ENCODE measurements at places on chromosomes 5 and 9.

DNA sequence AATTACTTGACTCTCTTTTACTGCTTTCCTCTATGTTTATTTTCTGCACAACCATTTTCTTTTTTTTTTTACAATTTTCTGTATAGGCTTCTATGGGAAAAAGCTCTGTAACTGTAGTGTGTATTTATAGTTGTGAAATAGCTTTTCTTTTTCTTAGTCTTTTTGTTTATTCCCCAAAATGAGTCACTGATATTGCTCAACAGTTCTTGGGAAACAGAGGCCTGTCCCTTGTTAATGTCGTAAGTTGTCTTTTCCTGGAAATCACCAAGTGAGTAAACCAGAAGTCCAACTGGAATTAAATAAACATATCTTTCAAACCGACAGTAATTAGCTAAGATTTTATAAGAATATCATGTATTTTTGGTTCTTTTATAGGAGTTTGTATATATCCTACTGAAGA is 325.1 kb upstream of the PRR16 start:
- peak; percentile 15 for DNase-seq

DNA sequence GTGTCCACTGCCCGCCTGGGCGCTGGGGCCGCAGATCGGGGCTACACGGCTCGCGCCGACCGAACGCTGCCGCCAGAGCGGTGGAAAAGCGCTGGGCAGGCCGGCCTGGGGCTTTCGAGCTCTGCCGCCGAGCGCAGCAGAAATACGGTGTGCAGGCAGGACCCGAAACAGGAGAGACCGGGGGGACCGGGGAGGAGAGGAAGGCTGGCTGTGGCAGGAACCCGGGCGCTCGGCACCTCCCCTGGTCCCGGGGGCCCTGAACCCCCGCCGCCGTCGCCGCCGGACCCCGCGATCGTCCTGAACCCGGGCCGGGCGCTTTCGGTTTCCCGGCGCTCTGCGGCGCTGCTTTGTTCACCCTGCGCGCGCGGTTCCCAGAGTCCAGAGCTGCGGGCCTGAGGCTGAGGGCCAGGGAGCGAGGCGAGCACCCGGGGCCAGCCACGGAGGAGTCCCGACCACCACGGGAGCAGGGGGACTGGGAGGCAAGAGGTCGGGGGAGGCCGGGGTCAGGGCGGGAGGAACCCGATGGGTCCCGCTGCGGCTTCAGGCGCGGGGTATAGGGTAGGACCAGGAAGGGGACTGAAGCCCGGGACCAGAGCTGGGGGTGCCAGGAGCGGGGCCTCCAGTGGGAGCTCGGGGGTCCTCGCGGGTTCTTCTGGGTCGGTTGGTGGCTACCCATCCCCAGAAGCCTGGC is 12.0 kb downstream of the IRX2 start:
- DNase-seq = peak; percentile 79

DNA sequence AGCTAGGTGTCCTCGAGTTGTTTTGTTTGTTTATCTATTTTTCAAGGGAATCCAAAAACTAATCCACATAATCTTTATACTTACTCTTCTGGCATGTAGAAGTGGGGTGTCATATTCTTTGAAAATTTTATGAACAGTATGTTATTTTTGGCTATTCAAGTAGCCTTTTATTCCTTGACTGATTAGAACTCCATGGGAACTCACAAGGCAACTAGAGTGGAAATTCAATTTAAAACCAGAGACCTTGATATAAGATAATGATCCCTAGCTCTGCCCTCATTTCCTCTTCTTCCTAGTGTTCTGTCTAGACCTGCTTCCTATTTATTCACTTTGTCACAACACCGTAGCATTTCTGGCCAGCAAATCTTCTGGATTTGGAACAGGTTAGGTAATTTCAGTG is 1123.7 kb upstream of the C9orf72 start:
- DNase-seq = no peak

DNA sequence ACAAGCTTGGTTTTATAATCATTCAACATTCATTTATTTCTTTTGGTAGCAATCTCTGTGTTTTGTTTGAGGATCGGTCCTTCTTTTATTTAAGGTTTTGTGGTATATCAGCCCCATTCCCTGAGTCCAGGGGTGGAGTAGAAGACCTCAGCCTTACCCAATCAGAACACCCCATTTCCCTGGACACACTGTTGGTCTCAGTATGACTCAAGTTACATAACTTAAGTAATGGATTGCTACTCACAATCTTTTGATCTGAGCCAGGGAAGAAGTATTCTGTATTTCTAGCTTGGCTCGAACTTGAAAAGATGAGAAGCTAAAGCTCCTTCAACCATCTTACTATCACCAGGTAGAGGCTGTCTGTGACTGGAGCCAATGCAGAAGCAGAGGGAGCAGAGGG is 175.2 kb upstream of the HAPLN1 start:
- DNase-seq = no peak

DNA sequence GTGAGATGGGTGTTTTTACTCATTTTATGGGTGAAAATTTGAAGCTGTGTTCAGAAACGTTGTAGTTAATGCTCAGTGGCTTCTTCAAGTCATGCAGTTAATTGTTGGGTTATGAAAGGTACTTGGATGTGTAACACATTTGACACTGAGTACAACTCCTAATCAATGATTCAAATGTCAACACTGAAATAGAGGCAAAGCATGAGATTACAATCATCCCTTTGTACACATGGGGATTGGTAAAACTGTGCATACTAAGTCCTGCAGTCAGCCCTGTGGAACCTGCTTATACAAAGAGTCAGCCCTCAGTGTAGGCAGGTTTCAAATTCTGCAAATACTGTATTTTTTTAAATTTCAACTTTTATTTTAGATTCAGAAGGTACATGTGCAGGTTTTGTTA is 3.3 kb downstream of the ABLIM3 start:
- no peak for DNase-seq

DNA sequence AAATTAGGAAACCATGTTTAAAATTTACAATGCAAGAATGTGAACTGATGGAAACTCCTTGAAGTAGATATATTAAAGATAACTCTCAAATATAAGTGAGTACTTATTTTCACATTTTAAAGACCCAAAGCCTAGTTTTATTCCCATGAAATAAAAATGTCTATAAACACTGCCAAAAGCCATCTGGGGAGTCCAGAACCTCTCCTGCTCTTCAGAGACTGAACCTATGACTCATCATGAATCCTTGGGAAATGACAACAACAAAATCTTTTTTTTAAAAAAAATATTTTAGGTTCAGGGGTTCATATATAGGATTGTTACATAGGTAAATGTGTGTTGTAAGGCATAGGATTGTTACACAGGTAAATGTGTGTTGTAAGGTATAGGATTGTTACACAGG is 33.8 kb upstream of the FYB1 start:
- no peak for DNase-seq

DNA sequence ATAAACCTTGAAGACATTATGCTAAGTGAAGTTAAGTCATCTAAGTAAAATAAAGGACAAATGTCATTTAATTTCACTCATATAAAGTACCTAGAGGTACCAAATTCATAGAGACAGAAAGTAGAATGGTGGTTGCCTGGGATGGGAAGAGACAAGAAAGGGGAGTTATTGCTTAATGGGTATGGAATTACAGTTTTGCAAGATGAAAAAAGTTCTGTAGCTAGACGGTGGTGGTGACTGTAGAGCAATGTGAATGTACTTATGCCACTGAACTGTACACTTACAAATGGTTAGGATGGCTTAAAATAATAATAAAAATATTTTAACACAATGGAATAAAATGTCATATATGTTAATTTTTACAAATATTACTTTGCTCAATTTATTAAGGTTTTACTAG is 128.0 kb downstream of the MPDZ start:
- no peak for DNase-seq

DNA sequence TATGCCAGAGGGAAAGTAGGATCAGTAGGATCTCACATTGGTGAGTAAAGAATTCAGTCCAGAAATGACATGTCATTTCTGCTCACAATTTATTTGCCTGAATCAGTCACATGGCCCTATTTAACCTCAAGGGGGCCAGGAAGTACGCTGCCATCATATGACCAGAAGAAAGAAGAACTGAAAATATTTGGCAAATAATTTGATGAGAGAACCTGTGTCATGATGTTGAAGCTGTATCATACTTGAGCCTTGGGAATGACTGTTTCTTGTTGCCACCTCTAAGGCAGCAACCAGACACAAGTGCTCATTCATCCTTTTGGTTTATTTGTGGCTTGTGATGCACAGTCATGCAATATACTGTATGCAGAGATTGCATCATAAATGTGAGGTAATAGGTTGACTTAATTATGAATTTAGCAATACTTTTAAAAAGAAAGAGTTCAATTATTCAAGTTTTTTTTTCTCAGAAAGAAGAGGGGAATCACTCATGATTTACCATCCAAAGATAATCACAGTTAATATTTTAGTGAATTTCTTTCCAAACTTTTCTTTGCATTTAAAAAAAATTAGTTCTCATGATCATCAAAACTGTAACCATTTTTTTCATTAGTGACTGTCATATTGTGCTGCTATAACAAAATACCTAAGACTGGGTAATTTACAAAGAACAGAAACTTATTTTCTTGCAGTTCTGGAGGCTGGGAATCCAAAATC is 8.2 kb upstream of the ZFYVE16 start:
- peak; percentile 36 for DNase-seq

GRCh38 chr5:17379100-17379951 is 118.7 kb upstream of the TAF11L2 start:
- DNase-seq = peak; percentile 73

DNA sequence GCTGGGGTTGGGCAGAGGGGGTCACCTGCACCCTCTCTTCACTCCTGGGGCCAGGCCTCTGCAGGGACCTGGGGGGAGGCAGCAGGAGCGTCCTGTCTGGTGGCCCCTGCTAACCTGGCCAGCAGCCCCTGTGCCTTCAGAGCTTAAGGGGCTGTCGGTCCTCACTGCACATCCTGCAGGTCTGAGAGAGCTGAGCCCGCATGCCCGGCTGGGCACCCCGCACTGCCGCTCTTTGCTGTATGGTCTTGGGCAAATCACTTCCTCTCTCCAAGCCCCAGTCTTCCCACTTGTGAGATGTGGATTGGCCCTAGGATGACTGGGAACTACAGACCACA is 7.9 kb downstream of the FLT4 start:
- DNase-seq = no peak

- DNase-seq = peak; percentile 69
These were observed 113.6 kb downstream of the EFNA5 start for GRCh38 chr5:107557051-107557658.

DNA sequence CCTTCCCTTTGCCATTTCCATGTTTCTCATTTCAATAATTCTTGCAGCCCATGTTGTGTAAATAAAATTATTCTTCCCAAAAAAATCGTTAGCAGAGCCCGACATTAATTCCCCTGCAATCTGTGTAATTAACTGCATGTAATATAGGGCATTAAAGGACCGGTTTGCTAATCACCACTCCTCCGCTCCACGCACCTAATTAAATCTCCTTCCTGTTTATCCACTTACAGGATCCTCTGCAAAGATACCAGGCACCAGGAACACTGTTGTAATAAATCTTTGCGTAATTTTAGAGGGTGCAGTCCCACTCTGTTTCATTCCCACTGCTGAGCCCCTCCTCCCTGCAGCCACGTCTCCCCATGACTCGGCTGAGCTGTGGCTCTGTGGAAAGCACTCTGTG is 105.0 kb upstream of the PPP1R26 start:
- DNase-seq = no peak

- no peak for DNase-seq
These were observed 355.3 kb downstream of the PRELID2 start for GRCh38 chr5:145479857-145480256.

DNA sequence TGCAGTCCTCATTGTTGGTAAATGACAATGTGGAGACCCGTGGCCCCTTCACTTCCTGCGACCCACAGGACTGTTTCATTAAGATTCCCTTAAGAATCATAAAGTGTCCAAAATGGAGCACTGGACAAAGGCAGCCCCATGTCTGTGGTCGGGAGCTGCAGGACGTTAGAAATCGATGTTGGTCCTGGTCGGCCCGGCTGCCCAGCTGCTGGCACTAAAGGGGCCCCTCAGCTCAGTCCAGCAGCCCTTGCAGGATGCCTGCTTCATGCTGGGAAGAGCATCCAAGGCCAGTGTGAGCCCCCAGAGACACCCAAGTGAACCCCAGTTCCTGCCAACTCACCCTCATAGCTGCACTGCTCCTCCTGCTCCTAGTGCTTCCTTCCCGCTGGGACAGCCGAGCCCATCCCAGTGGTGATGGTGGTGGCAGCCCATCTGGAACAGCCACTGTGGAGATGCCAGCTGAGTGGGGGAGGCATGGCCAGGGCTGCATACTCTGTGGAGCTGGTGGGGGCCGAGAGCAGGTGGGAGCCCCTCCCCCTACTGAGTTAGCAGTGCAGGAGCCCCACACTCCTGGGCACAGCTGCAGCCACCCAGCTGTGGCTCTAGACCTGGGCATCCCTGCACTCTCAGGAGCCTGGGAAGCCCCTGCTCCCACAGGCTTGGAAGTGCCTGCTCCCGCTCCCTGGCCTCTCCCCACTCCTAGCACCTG is 168.0 kb upstream of the IRX2 start:
- no peak for DNase-seq

- no peak for DNase-seq
These were observed 10.3 kb downstream of the FOXE1 start for GRCh38 chr9:97863314-97863713.

DNA sequence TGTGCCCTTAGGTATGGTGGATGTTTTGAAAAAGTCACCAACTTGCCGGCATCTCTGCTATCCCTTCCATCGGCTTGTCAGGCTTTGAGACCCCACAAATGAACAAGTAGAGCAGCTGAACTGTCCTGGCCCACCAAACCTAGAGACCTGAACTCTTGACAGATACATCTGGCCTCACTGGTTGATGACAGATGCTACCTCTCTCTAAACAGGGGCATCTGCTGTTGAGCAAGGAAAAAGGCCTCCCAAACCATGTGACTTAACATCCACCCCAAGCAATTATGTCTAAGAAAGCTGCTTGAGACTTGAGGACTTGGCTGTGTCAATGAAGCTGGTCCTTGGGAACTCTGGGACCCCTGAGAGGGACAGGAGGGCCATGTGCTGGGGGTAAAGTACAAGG is 2.3 kb downstream of the CCNI2 start:
- DNase-seq = no peak

DNA sequence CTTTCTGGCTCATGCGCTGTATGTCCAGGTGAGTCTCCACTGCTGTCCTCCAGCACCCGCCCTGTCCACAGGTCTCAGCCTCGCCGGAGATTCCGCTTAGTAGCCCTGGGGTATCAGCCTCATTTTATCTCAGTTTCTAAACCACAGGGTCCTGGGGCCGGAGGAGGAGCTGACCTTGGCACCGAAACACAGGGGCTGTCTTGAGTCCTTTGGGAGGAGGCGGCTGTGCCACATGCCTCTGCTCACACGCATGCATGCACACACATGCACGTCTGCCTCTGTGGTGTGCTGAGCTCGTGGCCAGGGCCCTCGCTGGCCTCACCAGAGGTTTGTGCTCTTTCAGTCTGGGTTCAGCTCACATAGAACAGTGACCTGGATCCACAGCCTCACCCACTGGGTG is 23.3 kb downstream of the TRIP13 start:
- peak; percentile 66 for DNase-seq

DNA sequence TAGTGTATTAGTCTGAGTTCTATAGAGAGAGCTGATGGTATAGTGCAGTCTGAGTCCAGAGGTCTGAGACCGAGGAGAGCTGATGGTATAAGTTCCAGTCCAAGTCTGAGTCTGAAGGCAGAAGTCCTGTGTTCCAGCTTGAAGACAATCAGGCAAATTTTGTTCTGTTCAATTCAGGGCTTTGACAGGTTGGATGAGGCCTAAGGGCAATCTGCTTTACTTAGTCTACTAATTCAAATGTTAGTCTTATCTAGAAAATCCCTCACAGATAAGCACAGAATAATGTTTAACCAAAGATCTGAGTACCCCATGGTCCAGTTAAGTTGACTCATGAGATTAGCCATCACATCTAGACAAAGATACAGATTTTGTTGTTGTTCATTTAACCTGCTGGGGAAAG is 303.0 kb upstream of the KLF4 start:
- DNase-seq = no peak

All from eye (tissue), 1 donor.